ENCODE measurements at places on chromosomes 5 and 9.

GRCh38 chr5:171484460-171484899 is 65.0 kb downstream of the FGF18 start:
- DNase-seq = peak; percentile 21

DNA sequence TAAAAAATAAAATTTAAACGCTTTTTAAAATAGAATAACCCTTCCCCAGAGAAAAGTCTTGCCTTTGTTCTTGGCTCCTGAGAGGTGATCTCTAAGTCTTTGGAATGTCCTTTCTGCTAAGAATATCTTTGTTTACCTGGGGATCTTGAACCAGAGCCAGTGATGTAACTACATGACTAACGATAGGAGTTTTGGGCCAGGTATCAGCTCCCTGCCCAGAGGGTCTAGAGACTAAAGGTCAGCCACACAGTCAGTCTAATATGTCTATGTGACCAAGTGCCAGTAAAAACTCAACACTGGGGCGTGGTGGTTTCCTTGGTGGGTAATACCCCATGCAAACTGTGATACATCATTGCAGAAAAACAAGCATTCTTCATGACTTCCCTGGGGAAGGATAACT is 1351.9 kb upstream of the C9orf72 start:
- DNase-seq = peak; percentile 77

DNA sequence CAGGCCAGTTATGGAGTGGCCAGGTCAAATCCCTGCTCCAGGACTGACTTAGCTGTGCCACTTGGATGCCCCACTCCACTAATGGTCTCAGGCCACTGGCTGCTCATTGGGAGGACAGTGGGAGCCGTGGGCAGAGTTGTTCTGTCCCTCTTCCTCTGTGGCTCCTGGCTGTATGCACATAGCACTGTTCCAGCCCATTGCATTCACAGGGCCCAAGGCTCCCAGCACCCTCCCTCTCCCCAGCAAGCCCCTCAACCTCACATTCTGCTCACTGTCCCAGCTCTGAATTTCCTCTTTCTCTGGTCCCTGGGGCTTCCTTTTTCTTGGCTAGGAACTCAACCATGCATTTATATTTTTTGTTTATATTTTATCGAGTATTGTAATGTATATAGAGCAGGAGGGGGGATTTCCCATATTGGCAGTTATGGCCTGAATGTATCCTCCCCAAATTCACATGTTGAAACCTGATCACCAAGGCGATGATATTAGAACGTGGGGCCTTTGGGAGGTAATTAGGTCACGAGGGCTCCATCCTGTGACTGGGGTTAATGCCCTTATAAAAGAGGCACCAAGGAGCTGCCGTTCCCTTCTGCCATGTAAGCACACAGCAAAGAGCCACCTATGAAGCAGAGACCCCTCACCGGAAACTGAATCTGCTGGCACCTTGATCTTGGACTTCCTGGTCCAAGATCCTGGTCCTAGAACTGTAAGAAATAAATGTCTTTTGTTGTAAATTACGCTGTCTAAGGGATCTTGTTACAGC is 17.0 kb upstream of the MVB12B start:
- no peak for DNase-seq

GRCh38 chr5:16160706-16161105 is 18.9 kb downstream of the MARCHF11 start:
- DNase-seq = peak; percentile 70

DNA sequence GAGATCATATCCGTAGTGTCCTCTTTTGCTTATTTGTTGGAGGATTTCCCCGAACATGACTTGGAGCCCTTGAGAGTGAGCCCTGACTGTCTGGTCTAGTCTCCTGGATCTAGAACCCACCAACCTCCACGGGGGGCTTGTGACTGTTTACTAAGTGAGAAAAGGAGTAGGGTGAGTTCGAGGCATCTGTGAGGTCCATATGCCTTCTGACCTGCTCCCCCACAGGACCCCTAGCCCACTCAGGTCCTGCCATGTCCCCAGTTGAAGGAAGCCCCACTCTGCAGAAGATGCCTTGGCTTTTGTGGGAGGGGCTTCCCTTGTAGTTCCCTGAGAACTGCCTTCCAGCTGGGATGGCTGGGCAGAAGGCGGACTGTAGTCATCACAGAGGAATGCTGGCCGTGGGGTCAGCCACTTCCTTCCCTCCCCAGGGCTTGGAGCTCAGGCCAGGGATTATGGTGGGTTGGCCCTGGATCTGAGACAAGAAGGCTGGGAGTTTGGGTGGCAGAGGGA is 7.0 kb upstream of the IRF1 start:
- peak; percentile 97 for DNase-seq

GRCh38 chr9:33103501-33104281 is 27.2 kb upstream of the SMU1 start:
- no peak for DNase-seq

DNA sequence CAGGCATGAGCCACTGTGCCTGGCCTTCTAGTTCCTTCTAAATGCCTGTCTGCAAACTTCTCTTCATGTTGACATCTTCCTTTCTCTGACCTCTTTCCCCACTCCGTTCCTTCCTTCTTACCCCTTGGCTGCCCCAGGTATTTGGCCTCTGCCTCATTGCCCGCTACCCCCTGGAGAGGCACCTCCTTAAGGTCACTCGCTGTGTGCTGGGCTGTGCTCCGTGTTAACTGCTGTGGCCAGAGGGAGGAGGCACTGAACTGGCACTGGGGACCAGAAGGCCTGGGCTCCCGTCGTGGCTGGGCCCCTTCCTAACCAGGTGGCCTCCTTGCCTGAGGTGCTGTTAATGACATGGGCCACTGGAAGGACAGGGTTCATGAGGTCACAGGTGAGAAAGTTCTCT is 39.4 kb downstream of the LAMC3 start:
- DNase-seq = peak; percentile 19

DNA sequence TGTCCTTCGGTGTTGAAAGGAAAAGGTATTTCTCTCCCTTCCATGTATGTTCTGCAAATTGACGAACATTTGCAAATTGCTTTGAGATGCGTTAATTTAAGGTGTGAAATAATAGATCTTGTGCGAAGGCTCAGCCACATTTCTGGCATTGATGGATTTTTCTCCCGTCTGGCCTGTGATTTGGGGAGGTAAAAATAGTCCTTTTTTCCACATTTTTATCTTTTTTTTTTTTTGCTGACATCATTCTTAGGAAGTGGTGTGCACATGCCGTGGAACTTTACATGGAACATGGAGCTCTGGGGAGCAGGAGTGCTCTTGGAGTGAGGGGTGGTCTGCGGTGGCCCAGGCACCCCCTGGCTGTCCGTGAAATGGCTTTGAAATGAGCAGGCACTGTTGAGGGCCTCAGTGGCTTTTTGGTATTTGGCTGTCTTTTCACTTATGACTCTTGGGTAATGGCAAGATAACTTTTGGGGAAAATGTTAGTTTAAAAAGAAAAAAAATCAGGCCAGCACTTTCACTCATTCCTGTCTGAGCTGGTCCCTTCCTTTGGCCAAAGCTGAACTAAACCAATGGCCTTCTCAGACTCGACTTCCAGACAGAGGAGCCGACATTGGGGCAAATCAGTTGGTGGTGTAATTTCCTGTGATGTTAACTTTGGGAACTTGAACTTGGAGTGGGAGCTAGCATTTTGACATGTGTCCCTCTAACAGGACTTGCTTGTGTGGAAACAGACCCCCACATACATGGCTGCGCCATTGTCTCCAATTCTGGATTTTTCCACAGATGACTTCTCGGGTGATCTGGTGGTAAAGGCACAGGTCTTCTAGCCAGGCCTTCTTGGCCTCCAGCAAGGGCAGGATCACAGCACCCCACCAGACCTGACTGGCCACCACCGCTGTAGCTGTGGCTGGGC is 4.2 kb downstream of the NEK6 start:
- no peak for DNase-seq

GRCh38 chr9:134494273-134494815 is 147.3 kb upstream of the COL5A1 start:
- DNase-seq = no peak

GRCh38 chr5:123434796-123435195 is 11.6 kb upstream of the CEP120 start:
- DNase-seq = no peak
